ENCODE measurements at places on chromosomes 7 and 10.

DNA sequence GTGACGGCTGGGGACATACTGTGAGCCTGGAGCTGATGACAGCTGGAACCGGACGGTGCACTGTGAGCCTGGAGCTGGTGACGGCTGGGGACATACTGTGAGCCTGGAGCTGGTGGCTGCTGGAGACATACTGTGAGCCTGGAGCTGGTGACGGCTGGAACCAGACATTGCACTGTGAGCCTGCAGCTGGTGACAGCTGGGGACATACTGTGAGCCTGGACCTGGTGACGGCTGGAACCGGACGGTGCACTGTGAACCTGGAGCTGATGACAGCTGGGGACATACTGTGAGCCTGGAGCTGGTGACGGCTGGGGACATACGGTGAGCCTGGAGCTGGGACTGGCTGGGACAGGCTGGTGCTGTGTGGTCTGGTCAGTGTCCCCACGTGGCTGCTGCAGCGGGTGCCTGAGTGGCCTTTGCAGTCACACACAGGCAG, 47.9 kb downstream of the PTPRN2 start:
- DNase-seq = no peak

GRCh38 chr10:72244573-72245038, 28.5 kb upstream of the ASCC1 start:
- no peak for DNase-seq

DNA sequence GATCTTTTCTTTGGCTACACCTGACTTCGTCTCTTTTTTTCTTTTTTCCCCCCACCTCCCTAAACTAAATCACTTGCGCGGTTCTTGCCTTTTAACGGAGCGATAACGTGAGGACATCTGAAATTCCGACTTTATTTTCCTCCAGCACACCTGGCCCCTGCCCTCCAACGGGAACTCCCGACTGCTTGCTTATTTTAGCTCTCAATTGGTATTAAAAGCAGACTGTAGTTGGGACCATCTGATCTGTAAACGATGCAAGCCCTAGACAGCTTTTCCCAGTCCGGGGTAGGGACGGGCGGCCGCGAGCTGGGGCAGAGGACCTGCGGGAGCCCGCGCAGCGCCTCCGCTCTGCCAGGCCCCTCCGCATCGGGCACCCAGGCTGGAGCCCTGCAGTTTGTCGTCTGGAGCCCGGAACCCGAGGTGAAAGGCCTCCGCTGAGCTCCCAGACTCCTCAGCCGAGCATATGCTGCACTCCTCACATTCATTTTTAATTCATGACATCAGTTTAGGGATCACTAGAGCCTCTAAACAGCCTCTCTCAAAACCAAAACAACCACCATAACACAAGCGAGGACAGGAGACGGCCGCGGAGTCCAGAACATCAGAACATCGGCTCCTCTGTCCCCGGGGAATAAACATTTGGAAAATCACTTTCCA, 10.0 kb upstream of the EMX2 start:
- DNase-seq = no peak

DNA sequence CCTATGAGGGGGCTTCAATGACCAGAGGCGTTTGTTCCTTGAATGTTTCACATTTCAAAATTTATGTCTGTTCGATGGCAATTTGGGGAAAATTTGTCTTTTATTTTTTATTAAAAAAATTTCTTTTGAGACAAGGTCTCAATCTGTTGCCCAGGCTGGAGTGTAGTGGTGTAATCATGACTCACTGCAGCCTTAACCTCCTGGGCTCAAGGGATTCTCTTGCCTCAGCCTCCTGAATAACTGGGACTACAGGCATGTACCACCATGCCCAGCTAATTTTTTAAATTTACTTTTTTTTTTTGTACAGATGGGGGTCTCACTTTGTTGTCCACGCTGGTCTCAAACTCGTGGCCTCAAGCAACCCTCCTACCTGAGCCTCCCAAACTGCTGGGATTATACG, 39.7 kb downstream of the OTUD1 start:
- peak; percentile 11 for DNase-seq

- DNase-seq = no peak
Measured at GRCh38 chr7:38232502-38233366, 40.7 kb downstream of the TARP start.
